Upper lobe of left lung (tissue), 6 donors: ENCODE measurements at places on chromosomes 13 and 19.

DNA sequence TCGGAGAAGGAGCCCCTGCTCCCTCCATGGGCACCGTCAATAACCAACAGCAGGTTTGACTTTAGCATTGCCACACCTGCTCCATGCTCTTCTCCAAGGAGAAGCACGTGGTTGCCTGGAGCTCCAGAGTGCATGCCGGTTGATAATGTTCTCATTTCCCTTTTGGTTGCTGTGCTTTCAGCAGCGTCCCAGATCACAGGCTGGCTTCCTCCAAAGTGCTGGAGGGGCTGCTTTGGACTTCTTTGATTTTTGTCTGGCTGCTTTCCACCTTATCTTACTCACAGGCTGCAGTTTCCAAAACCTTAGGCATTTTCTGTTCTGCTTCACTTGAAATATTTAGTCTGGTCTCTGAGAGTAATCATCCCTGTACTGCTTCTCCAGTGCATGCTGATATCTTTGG lies 123.8 kb upstream of the IRS2 start:
- no peaks in the 10 kb centered on the region for H3K27me3 ChIP-seq
- H3K27ac ChIP-seq = no peak overlapping the region
- no peak overlapping the region for H3K4me3 ChIP-seq
- H3K4me1 ChIP-seq = no peaks in the 10 kb centered on the region
- DNase-seq = no peak

DNA sequence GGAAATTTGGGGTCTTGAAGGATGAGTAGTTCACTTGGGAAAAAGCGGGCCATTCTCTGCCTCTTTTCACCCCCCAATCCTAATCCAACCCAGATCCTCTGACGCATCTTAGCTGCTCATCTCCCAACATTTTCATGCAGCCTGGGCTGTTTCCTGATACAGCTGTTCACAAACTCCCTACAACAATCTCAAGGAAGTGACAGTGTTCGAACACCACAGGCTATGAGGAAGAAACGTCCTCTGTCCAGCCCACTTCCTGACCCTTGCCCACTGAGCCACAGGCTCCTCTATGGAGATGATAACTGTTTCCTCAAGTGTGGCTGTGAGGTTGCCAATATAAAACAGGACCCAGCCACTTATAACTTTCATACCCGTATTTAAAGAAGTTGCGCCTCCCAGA lies 16.2 kb downstream of the LMTK3 start:
- H3K4me3 ChIP-seq = no peak overlapping the region
- H3K4me1 ChIP-seq = peaks cover 37% of the 10 kb centered on the region
- no peak for DNase-seq
- no peak overlapping the region for H3K27ac ChIP-seq

GRCh38 chr13:43804461-43805070 lies 17.8 kb upstream of the ENOX1 start:
- H3K27me3 ChIP-seq = no peaks in the 10 kb centered on the region
- DNase-seq = no peak
- no peak overlapping the region for H3K4me3 ChIP-seq
- H3K27ac ChIP-seq = no peak overlapping the region

- H3K27ac ChIP-seq = peak overlapping the region; percentile 26
- H3K27me3 ChIP-seq = no peaks in the 10 kb centered on the region
- no peak for DNase-seq
- peaks cover 18% of the 10 kb centered on the region for H3K4me1 ChIP-seq
These were observed 11.1 kb downstream of the SLC44A2 start for GRCh38 chr19:10636304-10636972.

DNA sequence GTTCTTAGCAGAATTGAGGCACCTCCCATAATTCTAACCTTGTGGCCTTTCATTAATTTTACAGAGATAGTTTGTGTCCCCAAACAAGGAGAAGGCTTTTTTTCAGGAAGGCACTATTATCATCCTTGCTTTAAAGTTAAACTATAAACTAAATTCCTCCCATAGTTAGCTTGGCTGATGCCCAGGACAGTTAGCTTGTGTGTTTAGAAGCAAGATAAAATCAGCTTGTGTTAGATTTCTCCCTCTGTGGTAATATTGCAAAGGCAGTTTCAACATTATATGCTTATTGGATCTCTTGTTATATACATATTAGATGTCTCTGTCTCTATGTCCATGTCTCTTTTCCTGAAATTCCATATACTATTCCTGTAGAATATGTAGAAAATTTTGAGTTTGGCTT lies 342.7 kb downstream of the TBC1D4 start:
- no peaks in the 10 kb centered on the region for H3K27me3 ChIP-seq
- H3K36me3 ChIP-seq = no peaks in the 10 kb centered on the region
- no peak overlapping the region for H3K27ac ChIP-seq
- DNase-seq = no peak

GRCh38 chr19:45464852-45465441 lies 2.8 kb upstream of the FOSB start:
- no peaks in the 10 kb centered on the region for H3K36me3 ChIP-seq
- no peaks in the 10 kb centered on the region for H3K27me3 ChIP-seq
- no peak overlapping the region for H3K4me3 ChIP-seq
- DNase-seq = no peak

GRCh38 chr13:101893021-101893420 lies 440.5 kb downstream of the ITGBL1 start:
- DNase-seq = no peak
- H3K4me1 ChIP-seq = no peaks in the 10 kb centered on the region
- no peaks in the 10 kb centered on the region for H3K36me3 ChIP-seq
- no peak overlapping the region for H3K27ac ChIP-seq
- no peaks in the 10 kb centered on the region for H3K27me3 ChIP-seq
- H3K4me3 ChIP-seq = no peak overlapping the region
